Activated CD8-positive, alpha-beta memory T cell treated with anti-CD3 and anti-CD28 coated beads, Interleukin-2, amount 10 ng/mL, durations not matched to agents 7 days and 5 days (primary cell): ENCODE measurements at places on chromosomes 6 and 20.

- DNase-seq = no peak
These were observed 30.7 kb downstream of the CDH22 start for GRCh38 chr20:46277602-46278001.

- no peak for DNase-seq
These were observed 33.9 kb upstream of the DSP start for GRCh38 chr6:7507600-7507999.

GRCh38 chr20:15248618-15249395 lies 911.4 kb upstream of the FLRT3 start:
- DNase-seq = no peak

DNA sequence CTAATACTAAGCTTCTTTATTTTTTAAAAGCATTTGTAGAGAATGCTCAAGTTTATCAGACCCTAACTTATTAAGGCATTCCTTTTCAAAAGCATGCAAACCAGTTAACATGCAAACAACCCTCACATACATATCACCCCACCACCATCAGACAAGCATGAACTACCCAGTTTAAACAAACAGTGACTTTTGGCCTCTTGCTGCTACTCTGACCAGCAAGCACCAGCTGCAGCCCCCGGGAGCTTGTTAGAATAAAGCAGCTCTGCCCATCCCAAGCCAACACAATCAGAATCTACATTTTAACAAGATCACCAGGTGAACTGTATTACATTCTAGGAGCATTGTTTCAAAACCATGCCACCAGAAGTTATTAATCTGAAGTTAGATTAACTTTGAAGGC lies 5.9 kb upstream of the NUP153 start:
- DNase-seq = no peak

DNA sequence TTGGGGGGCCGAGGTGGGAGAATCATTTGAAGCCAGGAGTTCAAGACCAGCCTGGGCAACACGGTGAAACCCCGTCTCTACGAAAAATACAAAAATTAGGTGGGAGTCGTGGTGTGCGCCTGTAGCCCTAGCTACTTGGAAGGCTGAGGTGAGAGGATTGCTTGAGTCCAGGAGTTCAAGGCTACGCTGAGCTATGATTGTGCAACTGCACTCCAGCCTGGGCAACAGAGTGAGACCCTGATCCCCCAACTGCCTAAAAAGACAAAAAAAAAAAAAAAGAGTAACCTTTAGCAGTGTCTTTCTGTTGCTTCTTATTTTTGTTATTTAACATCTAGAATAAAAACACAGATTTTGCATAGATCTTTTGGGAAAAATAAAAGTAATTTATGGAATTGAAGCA lies 13.1 kb upstream of the COQ3 start:
- DNase-seq = no peak

- no peak for DNase-seq
These were observed 94.1 kb upstream of the STMND1 start for GRCh38 chr6:17007749-17008148.

- no peak for DNase-seq
These were observed 286.5 kb upstream of the NT5E start for GRCh38 chr6:85163156-85164080.

- DNase-seq = no peak
These were observed 47.5 kb upstream of the ALDH8A1 start for GRCh38 chr6:134997133-134997995.

- no peak for DNase-seq
These were observed 75.1 kb downstream of the ARID1B start for GRCh38 chr6:156852147-156852857.

- DNase-seq = no peak
These were observed 23.2 kb downstream of the L3MBTL3 start for GRCh38 chr6:130041594-130041993.

DNA sequence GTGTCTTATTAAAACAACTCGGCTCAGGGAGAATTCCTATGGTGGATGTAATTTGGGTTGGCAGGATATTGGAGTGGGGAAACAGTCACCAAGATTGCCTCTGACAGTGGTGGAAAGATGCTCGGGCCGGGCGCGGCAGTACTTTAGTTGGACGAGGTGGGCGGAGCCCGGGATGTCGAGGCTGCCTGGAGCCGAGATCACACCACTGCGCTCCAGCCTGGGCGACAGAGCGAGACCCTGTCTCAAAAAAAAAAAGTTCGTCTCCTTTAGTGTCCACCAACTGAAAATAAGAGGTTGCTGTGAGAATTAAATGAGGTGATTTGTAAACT lies 621 bp downstream of the NOL7 start:
- peak; percentile 65 for DNase-seq

DNA sequence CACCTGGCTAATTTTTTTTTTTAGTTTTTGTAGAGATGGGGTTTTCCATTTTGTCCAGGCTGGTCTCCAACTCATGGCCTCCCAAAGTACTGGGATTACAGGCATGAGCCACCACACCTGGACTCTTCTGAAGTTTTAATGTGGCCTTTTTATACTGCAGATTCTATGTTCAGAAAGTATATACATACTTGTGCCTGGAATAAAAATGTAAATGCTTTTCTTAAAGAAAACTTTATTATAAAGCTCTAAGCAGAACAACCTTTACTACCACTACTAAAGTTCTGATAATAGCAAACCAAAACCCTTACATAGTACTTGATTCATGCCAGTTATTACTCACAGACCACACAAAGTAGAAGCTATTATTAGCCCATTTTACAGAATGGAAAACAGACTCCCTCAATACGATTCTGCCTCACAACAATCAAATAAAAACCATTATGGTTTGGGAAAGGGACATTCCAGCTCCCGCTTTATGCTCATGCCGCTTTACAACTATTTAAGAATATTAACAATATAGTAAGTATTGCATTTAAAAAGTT lies 5.3 kb downstream of the PHIP start:
- no peak for DNase-seq

GRCh38 chr6:113190170-113190569 lies 667.0 kb upstream of the MARCKS start:
- no peak for DNase-seq

DNA sequence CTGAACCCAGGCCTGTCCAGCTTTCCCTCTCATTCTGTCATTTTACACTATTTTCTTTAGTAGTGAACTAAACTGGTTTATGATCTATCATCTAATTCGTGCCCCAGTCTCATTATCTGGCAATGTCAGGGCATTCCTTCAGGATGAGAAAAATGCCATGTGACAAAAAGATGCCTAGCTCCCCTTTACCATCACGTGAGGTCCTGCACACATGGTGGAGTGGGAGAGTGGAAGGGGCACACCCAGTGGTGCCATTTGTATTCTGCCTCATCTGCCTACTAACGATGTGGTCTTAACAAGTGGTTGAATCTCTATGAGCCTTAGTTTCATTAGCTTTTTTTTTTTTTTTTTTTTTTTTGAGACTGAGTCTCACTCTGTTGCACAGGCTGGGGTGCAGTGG lies 41.2 kb downstream of the CDC5L start:
- DNase-seq = no peak

GRCh38 chr6:31462026-31462963 lies 35.6 kb upstream of the MICB start:
- no peak for DNase-seq

- DNase-seq = no peak
These were observed 63.8 kb downstream of the MBOAT1 start for GRCh38 chr6:20148433-20148832.

DNA sequence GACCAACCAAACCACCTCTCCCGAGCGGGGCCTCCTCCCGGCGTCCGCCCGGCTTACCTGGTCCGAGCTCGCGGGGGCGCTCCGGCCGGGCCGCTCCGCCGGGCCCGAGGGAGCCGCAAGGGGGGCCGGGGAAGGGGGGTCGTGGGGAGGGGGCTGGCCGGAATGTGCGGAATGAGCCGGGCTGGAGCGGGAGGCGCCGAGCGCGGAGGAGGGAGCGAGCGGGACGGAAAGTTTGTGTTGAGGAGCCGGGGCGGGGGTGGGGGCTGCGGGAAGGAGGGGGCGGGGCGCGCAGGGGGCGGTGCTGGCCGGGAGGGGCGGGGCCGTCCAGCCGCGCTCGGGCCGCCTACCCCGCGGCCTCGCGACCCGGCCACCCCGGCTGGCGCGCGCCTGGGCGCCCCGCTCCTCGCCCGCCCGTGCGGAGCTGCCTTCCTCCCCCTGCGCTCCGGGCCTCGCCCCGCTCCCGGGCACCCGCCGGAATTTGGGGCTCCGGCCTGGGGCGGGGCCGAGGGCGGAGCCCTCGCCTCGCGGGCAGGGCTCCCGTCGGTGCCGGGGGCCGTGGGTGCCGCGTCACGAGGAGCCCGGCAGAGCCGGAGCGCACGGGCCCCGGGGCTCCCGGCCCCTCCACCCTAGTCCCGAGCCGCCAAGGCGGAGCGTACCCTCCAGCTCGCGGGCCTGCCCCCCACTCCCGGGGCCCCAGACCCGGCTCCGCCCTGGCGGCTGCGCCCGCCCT lies at the start of gene TEAD3:
TEAD3 (minus strand) TSS at position 239 of the 730 bp plus-strand sequence.
- DNase-seq = peak; percentile 52

DNA sequence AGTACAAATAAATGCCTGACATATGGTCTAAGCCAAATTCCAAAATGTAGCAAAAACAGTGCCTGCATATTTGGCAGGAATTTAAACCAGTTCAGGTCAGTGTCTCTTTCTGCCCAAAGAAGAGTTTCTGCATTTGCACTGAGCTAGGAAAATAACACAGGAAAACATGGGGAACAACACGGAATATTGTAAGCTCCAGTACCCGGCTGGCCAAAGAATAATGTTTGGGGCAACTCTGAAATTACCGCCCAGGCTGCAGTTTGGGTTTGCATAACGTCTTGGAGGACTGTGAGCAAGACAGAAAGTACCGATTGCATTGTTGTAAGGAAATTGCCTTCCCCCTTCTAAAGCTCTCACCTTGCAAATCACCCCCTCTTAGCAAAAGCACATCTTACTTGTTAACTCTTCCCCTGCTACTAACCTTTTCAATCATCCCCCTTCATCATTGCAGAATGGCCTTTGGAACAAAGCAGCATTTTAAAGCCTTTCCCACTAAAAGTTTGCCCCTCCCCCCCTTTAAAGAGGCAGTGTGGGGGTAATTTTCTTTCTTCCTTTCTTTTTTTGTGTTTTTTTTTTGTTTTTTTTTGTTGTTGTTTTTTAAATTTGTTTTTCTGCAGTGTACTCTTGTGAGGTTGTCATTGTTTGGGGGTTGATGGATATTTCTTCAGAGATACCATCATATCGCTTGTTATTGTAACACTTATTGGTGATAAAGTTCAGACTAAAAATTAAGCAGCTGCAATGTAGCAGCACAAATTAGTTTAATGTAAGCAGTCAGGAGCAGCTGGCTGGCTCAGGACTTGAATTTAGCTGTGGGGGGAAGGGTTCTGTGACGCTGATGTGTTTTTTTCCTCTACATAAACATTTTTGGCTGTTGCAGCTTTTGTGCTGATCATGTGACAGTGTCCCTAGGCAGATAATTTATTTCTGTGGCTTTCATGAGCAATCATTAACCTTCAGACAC lies 100.0 kb upstream of the CITED2 start:
- DNase-seq = no peak

DNA sequence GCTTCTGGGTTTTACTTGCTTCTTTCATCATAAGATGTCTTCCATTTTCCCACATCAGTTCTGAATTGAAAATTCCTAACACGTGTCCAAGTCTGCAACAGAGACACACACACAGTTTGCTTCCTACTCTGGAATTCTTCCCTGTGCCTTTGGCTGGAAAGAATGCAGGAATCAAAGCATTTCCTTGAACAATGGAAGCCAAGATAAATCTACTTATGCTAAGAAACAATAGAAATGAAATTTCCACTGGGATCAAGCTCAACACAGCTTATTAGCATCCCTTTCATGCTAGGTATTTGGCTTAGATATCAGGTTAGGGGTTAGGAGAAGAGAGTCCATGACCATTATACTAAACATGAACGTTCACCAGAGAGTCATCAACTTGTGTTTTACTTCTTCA lies 101.1 kb upstream of the SCAF8 start:
- no peak for DNase-seq

GRCh38 chr6:33117811-33118277 lies 42.1 kb downstream of the HLA-DPB1 start:
- no peak for DNase-seq

GRCh38 chr6:116313101-116313776 lies 33.5 kb upstream of the TSPYL1 start:
- no peak for DNase-seq

GRCh38 chr6:90387383-90387775 lies 90.7 kb upstream of the BACH2 start:
- no peak for DNase-seq
